ENCODE measurements at places on chromosomes 7 and 10.

DNA sequence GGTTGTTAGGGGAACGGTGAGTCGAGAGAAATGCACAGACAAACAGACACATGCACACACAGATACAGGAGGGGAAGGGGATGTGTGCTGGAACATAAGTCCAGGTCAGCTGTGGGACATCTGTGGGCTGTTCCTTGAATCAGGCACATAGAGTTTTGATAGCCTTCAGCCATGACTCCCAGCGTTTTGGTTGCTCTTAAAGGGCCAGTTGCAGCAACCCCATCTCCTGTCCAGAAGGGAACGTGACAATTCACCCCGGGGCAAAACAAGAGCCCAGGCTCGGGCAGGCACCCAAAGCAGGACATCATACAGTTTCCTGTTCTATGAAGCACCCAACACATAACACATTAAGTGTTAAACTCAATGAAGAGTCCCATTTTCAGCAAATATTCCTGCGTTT lies 9.6 kb downstream of the INSYN2A start:
- no peak for DNase-seq

- peak; percentile 71 for DNase-seq
Observed at GRCh38 chr7:23020742-23021401, 6.9 kb upstream of the HYCC1 start.

- DNase-seq, result no peak
Observed at GRCh38 chr10:70604106-70604505, 1.6 kb upstream of the PRF1 start.

DNA sequence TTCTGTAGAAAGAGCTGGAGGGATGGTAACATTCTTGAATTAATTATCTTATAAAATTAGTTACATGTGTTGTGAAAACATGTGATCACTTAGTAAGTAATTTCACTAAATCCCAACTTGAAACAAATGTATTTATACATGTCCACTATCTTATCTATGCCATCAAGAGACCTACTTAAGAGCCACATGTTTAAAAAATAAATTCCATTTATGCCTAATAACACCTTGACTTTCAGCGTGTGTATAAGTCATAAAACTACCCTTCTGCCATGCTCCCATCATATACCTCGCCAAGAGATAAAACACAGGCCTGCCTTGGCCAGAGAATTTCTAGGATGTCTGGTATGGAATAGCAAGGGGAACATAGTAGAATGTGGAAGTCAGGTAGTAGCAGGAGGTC lies 37.3 kb downstream of the LIPJ start:
- no peak for DNase-seq

DNA sequence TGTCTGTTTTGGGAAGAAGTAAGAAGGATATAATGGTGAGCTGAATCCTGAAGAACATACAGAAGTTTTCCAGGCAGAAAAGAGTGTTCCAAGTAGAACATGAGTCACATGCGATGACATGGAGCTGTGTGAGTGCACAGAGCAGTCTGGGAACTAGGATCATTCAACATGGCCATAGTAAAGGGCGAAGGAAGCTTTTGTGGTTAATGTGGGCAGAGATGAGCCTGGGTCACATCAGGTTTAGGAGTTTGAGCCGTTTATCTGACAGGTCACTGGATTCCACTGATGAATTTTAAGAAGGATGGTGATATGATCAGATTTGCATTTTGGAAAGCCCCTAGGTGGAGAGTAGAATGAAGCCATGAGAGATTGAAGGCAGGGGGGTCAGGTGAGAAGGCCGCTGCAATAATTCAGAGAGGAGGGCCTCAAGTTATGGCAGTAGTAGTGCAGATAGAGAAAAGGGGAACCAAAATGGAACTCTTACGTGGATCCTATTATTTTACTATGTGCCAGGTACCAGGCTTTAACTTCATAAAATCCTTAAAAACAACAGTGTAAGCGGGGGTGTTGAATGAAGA lies 171.3 kb downstream of the RNLS start:
- no peak for DNase-seq

- peak; percentile 7 for DNase-seq
Observed at GRCh38 chr10:28381466-28381865, 78.6 kb upstream of the MPP7 start.

- DNase-seq, result no peak
Observed at GRCh38 chr10:85612378-85612775, 754.2 kb downstream of the GRID1 start.

GRCh38 chr10:96400465-96400864 lies 41.7 kb upstream of the OPALIN start:
- DNase-seq, result no peak

- DNase-seq, result peak; percentile 75
Observed at GRCh38 chr7:149719050-149719899, 54.1 kb downstream of the ZNF467 start.

- DNase-seq, result peak; percentile 23
Observed at GRCh38 chr7:26278770-26279169, 12.9 kb upstream of the SNX10 start.

DNA sequence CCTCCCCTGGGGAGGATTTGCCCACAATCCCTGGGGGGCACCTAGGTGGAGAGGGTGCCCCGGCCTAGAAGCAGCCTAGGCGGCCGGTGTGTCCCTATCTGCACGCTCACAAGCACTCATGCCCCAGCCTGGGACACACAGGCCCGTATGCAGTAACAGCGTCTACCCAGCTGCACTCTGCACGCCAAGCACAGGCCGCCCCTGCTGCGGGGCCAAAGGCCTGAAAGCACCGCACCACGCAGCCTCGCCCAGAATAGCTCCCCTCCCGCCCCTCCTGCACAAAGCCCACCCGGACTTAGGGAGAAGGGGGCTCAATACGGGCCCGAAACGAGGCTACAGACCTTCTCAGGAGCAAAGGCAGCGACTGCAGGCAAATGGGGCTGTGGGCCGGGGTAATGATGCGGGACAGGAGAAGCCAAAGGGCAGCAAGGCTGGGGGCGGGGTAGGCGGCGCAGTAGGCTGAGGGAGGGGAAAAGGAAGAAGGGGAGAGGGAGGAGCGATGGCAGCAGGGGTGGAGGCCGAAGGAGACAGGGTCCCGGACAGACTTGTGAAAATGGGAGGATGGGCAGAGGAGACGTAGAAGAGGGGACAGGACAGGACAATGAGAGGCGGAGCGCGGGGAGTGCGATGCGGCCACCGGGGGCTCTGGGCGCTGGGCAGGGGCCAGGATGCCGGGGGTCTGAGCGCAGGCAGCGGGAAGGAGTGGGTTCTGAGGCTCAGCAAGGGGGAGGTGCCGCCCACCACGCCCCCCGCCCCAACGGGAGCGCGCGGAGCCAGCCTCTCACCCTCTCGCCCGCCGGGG lies 544 bp downstream of the GPRIN2 start:
- DNase-seq, result no peak

- no peak for DNase-seq
Observed at GRCh38 chr10:45398595-45398994, 24.6 kb downstream of the ALOX5 start.

DNA sequence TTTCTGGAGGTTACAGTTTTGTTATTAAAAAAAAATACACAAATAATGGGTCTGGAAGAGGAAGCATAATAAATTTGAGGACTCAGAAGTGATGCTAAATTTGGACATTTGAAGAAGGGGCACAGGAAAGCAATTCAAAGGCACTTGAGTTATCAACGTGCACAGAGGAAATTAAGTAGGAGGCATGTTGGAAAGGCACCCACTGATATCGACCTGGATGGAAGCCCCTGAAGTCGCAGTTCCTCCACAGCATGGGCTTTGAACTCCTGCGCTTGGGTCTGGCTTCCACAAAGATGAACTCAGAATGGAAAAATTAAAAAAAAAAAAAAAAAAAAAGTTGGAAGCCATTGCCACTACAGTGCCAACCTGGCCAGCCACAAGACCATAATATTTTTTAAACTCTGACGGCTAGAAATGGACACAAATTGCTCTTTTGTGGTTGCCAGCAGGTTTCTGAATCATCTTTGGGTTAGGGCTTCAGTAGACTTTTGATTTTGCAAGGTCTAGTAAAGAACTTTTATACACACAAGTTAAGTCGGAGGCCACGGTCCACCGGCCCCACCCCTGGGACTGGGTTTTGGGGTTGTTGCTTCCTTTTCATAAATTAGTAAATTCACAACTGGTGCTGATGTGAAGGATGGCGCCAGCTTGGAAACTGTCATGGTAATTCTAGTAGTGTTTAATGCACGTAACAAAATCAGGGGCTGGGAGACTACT lies 21.6 kb downstream of the JCAD start:
- DNase-seq, result no peak

GRCh38 chr10:117226813-117227451 lies 14.0 kb upstream of the SLC18A2 start:
- peak; percentile 57 for DNase-seq

GRCh38 chr10:18414061-18414460 lies 237.3 kb downstream of the NSUN6 start:
- DNase-seq, result no peak

DNA sequence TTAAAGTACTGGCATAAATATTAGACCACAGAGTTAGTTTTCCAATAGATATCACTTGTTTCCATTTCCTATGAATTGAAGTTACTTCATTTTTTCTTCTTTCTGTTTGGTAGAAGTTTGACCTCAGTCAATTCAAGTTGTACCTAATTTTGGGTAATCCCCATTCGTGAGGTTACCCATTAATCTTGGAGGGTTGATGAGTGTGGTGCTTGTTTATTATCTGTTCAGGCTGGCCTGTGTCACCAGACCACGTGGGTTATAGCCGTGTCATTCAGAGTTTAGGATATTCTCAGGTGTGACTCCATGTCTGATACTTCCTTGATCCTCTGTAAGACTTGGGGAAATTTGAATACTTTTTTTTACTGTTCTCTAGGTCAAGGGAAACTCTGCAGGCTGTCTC lies 133.9 kb upstream of the TPK1 start:
- no peak for DNase-seq

DNA sequence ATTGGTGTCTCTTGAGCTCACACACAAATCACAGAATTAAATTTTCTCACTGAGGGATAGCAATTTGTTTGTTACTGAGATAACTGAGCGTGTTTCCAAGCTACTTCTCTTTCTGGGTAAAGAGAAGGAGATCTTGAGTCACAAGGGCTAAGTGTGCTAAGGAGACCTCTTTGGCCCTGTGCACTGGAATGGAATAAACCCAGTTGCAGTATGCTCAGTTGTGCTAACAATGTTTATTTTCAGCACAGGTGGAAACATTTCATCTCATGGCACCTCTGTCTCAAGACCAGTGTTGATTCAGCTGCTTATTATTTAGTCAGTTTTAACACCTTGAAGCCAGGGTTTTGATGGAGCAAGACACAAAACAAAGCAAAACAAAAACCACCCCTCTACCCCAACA lies 22.5 kb upstream of the UBE2H start:
- DNase-seq, result peak; percentile 7

DNA sequence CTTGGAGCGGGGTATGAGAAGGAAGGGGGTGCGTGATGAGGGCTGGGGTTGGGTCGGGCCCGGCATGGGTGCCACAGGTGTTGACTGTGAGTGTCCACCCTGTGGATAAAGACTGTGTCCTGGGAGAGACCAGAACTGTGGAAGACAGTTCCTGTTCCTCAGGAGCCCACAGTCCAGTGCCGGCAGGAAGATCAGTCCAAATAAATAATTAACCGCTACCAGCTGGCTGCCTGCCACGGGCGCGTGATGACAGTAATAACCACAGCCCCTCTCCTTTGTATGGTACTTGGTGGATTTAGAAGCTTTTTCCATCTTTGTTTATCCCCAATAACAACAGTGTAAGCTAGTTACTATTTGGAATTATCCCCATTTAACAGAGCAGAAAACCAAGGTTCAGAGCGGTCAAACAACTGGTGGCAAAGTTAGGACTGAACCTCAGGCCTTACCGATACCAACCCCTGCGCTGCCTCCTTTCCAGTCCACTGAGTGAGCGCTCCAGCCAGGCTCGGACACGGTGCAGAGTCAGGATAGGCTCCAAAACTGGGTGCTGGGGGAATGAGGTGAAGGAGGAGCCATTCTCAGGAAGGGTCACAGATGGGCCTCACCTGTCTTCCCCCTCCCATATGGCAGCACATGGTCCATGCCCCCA lies 5.1 kb downstream of the ZMIZ1 start:
- peak; percentile 69 for DNase-seq

DNA sequence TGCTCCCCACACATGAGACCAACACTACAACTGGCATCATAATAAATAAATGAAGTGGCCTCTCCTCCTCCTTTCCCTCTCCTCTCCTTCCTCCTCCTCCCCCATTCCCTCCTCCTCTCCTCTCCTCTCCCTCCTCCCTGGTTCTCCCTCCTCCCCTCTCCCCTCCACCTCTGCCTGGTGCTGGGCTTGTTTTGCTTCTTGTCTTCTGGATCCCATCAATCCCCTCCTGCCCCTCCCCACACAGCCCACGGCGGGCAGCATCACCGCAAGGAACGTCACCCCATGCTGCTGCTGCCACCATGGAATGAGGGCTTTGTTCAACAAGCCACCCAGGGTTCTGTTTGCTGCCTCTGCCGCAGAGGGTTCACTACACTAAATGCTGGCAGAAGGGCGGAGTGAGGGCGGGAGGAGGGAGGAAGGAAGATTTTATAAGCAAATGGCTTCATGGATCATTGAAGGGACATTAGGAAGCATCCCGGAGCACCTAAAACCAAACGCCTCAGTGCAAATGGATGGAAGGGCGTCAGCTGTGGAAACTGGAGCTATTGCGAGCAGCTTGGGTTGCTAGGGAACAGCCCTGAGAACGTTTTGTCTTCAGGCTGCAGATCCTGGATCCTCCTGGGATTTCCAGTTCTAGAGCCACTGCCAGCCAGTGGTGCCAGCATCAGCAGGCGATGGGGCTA lies 379.7 kb upstream of the ZMIZ1 start:
- DNase-seq, result peak; percentile 9

- DNase-seq, result peak; percentile 83
Observed at GRCh38 chr10:4234661-4235060, 449.7 kb upstream of the KLF6 start.
